ENCODE measurements at places on chromosomes 3 and 15.

- DNase-seq: no peak
Observed at GRCh38 chr3:187932530-187932929, 187.3 kb upstream of the BCL6 start.

GRCh38 chr3:195173657-195174056 lies 97.3 kb downstream of the XXYLT1 start:
- no peak for DNase-seq

DNA sequence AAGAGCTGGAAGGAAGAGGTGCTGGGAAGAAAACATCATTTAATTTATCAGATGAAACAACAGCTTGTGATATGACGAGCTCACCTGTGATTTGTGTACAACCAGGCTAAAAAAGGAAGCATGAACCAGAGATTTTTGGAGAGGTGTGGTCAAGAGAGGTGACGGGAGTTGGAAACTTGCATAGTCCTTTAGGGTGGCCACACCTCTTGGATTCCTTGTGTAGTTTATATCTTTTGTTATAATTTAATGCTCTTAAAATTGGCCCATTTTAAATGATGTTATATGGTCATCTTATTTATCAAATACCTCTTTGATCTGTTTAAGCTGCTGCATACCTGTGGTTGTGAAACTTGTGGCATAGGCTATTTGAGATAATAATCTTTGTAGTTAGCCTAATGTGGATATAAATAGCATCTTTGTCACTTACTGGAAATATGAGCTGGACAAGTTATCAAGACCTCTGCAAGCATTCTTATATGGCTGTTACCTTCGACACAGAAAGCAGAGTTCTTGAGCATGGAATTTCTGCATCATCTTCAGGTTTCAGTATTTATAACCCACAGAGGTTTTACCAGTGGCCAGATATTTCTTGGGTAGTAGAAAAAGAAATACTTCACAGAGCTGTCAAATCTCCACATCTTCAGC lies 49.1 kb downstream of the IL1RAP start:
- no peak for DNase-seq

- no peak for DNase-seq
Observed at GRCh38 chr3:172323894-172324610, 124.2 kb downstream of the GHSR start.

GRCh38 chr3:107430996-107431245 lies 53.7 kb downstream of the CCDC54 start:
- DNase-seq: peak; percentile 62

DNA sequence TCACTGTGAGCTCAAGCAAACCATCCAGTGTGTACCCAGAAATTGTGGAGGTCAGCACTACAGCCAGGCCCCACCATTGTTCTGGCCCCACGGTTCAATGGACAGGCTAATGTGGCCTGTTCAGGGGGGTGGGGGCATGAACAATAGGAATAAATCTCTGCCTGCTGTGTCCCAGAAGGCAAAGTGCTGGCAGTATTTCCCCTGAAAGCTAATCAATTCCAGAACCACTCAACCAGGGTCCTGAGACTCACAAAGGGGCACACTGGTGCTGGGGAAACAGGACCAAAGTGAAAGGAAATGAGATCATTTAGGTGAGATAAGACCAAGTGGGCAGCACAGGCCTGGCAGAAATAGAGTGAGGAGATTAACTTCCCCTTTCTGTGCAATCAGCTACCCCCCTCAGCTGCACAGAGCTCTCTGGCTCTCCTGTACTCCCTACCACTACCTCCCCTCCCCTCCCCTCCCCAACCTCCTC lies 11.5 kb downstream of the CRYGS start:
- peak; percentile 76 for DNase-seq

DNA sequence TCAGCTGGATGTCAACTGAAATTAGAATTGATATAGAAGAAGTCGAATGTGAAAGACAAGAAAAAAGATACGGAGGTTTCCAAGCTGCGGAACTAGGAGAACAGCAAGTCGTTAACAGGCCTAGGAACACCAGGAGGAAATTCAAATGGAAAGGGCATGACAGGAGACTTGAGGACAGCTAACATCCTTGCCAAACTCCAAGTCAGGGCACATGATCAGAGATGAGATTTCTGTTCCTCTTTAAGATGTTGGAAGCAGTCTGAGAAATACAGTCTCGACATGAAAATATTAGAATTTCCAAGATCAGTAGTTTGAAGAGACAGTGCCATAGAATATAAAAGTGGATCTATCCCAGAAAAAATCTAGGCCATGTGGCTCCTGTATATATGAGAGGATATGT lies 5.0 kb downstream of the MYO5A start:
- no peak for DNase-seq

- DNase-seq: no peak
Observed at GRCh38 chr3:123832692-123833397, 51.3 kb downstream of the MYLK start.

DNA sequence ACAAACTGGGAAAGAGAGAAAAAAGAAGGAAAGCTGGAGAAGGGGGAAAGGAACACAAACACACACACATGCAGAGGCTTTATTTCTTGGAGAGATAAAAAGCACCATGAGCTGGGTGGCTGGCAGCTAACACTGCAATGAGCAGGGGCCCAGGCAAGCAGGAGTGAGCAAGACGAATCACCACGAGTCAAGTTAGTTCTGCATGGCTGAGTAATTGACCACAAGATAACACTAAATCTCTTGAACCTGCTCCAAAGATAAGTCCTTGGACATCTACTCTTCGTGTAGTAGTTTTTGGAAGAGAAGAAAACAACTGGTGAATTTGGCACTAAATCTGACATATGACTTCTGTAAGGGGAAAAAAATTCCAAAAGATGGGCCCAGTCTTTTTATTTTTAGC lies 100.9 kb downstream of the MYO5A start:
- DNase-seq: no peak

DNA sequence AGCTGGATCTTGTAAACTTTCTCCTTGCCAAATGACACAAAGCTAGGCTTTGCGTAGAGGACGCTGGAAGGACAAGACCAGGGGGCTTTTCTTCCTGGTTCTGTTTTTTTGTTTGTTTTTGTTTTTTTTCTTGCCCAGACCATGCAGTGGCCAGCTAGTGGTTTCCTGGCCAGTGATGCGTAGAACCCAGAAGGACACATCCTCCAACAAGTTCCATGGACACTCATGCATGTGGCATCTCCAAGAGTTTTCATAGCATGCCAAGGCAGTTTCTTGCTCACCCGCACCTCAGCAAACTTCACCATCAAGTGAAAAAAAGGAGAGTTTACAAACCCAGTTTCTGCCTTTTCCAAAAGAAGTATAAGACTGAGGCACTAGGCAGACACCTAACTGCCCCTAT lies 46.1 kb upstream of the TMCO5A start:
- DNase-seq: no peak

All from B cell (primary cell).